ENCODE measurements at places on chromosomes 5 and 9.

- DNase-seq: no peak
Observed at GRCh38 chr9:126459965-126460843, 133.6 kb downstream of the MVB12B start.

DNA sequence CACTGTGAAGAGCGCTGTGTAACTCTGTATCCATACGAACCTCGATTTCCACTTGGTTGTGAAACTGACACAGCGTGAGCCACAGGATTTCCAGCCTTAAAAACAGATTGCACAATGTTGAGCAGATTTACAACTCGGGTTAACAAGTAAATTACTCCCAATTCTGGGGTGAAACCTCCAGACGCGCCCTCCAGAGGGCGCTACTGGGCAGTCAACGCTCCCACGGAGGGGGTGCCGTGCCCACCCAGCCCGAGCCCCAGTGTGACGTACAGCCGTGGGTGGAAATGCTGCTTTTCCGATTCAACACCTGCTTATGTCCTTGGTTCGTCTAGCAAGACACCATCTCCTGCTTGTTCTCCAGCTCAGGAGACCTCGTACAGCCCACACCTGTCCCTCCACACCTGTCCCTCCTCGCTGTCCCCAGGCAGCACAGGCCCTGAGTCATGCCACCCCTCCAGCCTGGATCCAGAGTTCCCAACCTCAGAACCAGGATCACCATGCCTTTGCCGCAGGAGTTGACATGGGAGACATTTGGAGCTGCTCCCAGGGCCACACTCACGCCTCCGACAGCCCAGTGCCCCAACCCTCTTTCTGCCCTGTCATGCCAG, 34.4 kb upstream of the SLC6A3 start:
- DNase-seq: no peak

GRCh38 chr5:107705402-107706014, 34.8 kb upstream of the EFNA5 start:
- no peak for DNase-seq

GRCh38 chr9:106964329-106964728, 101.4 kb downstream of the ZNF462 start:
- DNase-seq: no peak

DNA sequence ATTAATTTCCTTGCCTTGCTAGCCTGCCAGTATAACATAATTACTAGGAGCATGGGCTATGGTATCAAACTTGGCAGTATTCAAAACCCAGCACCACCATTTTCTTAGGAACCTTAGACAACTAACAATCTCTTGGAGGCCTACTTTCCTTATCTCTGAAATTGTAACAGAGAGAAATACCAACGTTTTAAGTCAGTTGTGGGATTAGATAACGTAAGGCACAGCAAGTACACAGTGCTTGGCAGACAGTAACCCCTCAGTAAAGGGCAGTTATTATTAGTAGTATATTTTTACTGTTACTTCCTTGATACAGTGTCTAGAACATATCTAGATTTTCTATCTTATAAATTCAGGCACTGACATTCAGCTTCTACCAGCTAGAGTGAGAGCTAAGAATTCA, 309.6 kb downstream of the ACTL7B start:
- DNase-seq: no peak

GRCh38 chr9:88759364-88759763, 224.4 kb downstream of the NXNL2 start:
- DNase-seq: no peak

GRCh38 chr5:10735569-10736276, 25.3 kb downstream of the DAP start:
- no peak for DNase-seq

DNA sequence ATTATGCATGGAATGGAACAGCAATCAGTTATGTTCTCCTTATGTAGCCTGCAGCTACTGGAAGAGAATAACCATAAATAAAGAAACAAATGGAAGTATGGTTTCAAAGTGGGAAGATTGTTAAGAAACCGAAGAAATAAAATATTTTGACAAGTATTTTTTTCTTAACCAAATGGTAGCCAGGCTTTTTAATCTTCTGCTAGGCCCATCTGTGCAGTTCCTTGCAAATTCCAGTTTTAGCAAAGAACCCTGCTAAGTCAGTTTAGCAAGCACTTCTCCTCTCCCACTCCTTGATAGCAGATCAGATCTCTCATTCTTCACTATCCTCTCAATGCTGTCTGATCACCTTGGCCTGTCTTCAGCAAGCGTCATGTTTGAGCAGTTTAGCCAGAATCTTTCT, 111.1 kb upstream of the PRDM9 start:
- DNase-seq: no peak

All from CMK (cell line).